NCI-H446 (cell line): ENCODE measurements at places on chromosomes 16 and 17.

GRCh38 chr17:51166198-51166986, at the start of gene NME2:
Gene NME2 (plus strand): TSS chr17:51166411. CDS start chr17:51166831, 420 bp downstream.
- peak; percentile 57 for DNase-seq

DNA sequence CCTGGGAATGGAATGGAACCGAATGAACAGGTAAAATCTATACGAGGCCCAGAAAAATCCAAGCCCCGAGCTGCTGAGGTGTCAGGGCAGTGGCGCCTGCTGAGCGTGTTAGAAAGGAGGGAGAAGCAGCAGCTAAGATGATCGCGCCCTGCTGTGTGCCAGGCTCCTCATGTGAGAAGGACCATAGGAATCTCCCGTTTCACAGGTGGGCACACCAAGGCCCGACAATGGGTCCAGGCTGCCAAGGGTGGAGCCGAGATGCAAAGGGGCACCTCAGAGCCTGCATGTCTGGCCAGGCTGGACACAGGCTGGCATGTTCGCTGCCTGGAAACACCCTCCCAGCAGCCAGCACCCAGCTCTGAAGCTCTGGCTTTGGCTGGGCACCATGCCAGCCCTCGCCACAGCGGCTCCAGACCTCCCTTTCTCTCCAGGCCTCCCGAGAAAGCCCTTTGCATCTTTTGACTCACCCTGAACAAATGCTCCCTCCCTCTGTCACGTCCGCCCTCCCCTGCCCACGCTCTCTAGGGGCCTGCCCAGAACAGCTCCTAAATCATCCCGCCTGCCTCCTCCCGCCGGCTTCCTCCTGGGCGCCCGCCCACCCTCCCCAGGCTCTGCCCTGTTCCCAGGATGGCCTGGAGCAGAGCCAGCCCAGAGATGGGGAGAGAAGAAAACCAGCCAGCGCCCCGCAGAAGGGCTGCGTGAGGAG, 217.8 kb upstream of the GSE1 start:
- peak; percentile 82 for DNase-seq

DNA sequence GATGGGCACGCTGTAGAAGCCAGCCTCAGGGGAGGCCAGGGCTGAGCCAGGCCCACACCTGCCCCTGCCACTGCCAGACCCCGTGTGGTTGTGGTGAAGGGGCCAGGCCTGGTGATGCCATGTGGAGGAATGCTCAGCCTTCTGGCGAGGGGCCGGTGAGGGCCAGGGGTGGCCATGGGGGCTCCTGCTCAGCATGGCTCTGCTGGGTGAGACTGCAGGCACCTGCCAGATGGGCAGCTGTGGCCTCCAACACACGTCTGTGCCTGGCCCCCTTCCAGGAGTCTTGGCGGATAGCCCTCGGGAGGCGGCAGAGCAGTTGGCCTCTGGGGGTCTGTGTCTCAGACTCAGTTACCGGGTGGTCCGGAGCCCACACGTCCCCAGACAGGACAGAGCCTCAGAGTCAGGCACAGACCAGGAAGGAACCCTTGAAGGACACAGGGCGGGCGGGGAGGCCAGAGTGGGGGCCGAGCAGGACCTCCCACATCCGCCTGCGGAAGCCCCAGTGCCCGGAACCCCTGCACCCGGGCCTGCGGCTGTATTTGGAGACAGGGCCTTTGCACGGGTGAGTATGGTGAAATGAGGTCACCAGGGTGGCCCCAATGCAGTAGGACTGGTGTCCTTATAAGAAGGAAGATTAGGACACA, 22.5 kb upstream of the CHMP6 start:
- peak; percentile 90 for DNase-seq

GRCh38 chr17:39145143-39145542, 6.3 kb downstream of the PLXDC1 start:
- no peak for DNase-seq
